ENCODE measurements at places on chromosomes 1 and 21.
A peak's percentile ranks its signal among the peaks of the same experiment; 100 is the strongest.

GRCh38 chr1:204103431-204103741, 30.5 kb downstream of the SOX13 start:
- no peak for DNase-seq

DNA sequence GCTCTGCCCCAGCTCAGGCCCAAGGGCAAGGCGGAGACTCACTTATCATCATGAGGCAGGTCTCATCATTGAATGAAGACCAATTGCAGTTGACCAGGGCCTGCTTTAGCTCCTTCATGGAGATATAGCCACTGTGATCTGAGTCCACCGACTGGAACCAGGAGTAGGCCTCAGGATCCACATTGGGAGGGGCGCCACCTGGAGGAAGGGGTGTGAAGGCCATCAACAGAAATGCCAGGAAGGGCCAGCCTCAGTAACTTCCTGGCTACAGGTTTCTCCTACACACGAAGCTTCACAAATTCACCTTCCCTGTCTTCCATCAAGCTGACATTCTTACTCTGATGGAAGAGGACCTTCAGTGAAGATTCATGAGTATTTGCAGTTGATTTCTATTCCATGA, 11.6 kb downstream of the PEF1 start:
- DNase-seq, result no peak

DNA sequence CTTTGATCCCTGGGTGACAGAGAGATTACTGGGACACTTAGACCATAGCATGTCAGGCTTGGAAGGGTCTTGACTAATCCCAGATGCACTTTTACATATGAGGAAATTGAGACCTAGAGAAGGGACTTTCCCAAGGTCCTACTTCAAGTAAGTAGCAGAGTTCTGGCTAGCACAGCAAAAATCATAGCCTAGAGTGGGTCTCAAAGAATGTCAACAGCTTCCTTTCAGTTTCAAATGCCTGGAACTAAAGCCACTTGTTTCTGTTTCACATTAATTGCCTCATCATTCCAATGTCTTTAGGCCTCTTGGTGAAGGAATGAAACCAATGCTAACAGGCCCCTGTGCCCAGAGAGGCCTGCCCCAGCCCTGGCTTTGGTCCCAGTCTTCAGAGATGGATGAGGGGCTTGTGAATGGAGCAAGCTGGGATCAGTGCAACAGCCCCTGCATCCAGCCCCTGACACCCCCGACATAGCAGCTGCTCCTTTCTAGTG, 26.6 kb downstream of the ATF3 start:
- DNase-seq, result no peak

DNA sequence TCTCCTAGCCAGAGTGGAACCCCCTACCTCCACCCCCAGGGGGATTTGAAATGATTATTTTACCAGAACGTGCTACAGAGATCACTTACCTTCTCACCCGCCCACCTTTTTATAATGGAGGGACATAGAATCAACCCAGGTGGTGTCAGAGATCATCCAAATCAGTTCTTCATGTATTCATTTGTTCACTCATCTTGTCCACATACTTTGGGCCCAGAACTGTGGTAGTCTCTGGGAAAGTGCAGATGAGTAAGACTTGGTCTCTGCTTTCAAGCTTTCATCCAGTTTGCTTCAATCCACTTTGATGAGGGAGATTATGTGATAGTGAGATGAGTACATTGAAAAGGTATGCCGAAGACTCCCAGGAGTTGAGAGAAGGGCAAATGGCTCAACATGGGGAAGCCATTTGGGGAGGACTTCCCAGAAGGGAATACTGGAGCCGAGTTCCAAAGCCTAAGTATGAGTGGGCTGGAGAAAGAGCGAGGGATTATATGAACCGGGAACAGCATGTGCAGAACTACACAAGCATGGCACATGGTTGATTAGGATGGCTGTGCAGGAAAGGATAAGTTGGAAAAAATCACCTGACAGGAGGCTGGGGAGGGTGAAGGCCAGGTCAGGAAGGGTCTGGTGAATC, 1.9 kb downstream of the FGGY start:
- DNase-seq, result no peak

DNA sequence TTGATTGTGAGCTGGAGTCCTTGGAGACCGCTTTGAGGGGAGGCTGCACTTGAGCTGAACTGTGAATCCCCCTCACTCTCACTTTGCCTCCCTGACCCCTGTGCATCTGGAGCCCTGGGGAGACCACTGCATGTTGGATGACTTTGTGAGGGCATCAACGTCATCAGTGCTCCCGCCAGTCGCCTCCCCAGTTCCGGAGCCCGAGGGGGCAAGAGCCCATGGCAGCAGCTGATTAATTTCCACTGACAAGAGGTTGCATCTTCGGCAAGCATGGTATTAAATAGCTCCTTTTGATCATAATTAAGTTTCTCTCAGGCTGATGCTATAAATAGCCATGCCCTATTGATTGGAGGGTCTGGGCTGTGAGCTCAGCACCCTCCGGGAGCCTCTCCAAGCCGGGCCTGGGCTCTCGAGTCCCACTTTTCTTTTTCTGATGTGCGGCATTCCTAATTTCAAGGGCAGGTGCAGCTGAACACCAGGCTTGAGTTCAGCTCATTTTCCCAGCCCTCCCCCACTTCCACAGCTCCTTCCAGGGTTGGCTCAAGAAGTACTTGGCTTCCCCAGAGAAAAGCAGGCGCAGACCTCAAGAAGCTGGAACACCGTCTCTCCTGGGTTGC, 33.2 kb downstream of the KCND3 start:
- DNase-seq, result no peak

GRCh38 chr1:116808200-116808847, 54.1 kb downstream of the CD2 start:
- no peak for DNase-seq

DNA sequence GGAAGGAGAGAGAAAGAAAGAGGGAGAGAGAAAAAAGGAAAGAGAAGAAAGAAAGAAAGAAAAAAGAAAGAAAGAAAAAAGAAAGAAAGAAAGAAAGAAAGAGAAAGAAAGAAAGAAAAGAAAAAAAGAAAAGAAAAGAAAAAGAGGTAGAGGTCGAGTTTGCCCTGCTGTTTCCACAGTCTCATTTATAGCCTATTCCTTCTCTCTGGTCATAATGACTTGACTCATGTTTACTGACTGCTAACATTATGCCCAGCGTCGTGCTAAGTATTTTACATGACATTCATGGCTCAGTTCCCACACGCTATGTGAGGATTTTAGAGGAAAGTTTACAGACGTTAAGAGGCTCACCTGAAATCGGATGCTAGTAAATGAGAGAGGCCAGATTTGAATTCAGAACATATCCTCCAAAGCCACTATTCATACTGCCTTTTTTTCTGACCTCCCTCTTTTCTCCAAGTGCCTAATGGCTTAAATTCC, 263.0 kb downstream of the TNR start:
- DNase-seq, result no peak

DNA sequence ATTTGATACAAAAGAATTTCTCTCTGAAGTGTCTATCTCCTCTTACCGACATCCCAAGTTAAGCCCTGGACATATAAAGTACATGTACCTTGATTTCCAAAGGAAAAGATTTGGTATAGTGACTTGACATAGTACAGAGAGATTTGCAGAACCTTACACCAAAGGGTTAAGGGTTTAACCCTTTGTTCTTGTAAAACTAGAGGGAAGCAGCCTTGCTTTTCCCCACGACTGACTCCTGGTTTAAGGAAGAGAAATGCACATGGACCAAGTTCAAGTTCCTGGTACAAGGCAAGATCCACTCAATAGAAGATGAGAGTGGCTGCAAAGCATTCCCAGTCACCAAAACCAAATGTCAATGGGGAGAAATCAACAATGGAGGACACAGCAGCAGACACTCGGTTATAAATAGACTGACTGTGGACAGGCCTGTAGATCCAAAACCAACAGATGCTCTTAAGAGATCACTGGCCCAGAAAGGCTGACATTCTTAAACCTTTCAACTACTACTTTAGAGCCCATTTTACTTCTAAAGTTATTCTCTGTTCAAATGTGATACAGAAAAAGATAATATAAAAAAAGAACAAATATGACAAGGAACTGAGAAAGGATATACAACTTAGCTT, 69.4 kb downstream of the PUM1 start:
- no peak for DNase-seq

GRCh38 chr1:107954719-107955415, 10.1 kb downstream of the VAV3 start:
- no peak for DNase-seq

- DNase-seq, result no peak
These were observed 91.0 kb upstream of the TMEM51 start for GRCh38 chr1:15062479-15063099.

GRCh38 chr1:35298464-35298863, 30.0 kb downstream of the ZMYM4 start:
- peak; percentile 13 for DNase-seq

- peak; percentile 38 for DNase-seq
These were observed 19.9 kb downstream of the ATP8B2 start for GRCh38 chr1:154344977-154345837.

- no peak for DNase-seq
These were observed 10.6 kb downstream of the URB1 start for GRCh38 chr21:32382108-32382644.

DNA sequence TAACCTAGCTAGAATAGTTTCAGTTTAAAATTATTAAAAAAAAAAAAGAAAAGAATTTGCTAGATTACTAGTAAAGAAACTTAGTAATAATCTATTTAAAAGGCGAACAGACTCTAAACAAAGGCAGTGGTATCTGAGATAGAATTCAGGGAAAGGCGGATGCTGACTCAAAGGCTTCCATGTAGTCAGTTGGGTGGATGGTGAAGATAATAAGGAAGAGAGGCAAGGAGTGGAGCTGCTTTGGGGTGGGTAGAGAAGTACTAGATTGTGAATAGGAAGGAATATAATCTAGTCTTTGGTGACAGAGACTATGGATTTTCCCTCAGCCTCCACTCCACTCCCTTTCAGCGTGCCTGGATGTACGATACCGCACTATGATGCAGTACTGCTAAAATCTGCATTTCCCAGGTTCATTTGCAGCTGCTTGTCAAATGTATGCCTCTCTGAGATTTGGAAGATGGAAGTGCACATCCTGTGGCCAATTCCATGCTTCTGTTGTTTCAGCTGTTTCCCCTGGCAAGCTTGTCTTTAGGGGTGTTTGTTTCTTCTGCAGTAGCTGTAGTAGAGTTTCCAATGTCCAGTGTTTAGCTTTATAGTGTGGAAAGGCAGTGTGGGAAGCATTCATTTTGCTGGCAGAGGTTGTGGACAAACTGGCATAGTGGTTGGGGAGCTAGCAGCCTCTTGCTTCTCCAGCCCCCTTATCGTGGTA, 184.6 kb upstream of the NRIP1 start:
- DNase-seq, result no peak

DNA sequence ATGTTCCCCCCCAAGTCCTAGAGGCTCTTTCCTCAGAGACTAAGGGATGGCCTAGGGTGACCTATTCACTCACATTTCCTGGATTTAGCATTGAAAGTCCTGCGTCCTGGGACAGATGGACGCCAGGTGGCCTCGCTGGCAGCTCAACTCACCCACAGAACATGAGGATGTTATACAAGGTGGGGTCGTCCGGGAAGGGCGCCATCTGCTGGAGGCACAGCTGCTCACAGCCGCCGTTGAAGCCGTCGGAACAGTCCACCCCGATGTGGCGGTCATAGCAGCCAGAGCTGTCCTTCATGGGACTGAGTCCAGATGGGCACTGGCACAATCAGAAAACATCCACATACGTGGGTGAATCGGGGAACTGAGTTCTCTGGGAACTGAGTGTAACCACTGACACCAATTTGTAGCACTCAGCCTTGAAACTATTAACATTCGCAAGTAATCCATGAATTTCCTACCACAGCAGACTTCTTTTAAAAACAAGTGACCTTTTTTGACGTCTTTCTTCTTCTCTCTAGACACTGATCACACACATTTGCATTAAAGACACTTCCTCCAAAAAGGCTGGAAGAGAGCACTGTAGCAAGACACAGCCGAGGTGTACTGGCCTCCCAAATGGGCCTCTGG, 215.4 kb downstream of the ASTN1 start:
- no peak for DNase-seq

- no peak for DNase-seq
These were observed 16.2 kb upstream of the MYOG start for GRCh38 chr1:203101813-203102634.

DNA sequence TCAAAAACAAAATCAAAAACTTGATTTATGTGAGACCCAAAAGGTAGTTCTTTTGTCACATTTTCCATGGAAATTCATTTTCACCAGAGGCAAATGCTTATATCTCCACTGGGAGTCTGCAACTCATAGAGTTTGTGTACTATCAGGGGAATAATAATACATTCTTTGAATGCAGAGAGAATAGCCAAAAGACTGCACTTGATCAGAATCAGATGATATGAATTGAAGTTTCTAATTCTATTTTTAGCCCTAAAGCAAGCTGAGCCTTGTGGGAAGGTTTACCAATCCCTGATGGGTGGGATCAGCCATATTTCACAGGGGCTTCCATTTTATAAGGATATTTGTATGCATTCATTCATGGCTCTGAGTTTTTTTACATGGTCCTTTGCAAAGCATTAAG, 49.6 kb downstream of the TSEN15 start:
- DNase-seq, result no peak

DNA sequence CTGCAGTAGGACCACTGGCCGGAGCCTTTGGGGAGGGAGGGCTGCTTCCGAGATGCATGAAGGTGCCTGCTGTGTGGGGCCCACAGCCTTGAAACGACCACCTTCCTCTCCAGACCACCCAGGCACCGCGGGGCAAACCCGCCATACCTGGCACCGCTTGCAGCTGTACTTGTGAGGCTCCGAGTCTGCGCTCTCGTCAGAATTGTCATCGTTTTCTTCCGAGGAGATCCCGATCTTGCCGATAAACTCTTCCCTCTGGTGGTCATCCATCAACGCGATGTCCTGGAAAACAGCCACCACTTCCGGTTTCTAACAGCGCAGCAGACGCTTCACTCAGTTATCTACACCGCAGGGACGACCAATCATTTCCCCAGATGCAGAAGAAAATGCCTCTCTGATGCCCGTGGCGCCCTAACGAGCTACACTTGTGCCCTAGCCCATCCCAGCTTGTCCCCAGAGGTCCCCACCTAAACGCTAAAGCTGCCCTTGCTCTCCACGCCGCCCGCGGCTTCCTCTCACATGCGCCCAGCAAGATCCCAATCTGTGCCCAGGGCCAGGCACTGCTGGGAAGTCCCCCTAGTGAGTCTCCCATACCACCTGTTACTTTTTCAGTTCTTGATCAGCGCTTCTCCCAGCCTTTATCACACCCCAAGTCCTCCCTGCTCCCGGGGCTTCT, 55.0 kb upstream of the RIPK4 start:
- no peak for DNase-seq
